ENCODE measurements at places on chromosomes 12 and 14.

DNA sequence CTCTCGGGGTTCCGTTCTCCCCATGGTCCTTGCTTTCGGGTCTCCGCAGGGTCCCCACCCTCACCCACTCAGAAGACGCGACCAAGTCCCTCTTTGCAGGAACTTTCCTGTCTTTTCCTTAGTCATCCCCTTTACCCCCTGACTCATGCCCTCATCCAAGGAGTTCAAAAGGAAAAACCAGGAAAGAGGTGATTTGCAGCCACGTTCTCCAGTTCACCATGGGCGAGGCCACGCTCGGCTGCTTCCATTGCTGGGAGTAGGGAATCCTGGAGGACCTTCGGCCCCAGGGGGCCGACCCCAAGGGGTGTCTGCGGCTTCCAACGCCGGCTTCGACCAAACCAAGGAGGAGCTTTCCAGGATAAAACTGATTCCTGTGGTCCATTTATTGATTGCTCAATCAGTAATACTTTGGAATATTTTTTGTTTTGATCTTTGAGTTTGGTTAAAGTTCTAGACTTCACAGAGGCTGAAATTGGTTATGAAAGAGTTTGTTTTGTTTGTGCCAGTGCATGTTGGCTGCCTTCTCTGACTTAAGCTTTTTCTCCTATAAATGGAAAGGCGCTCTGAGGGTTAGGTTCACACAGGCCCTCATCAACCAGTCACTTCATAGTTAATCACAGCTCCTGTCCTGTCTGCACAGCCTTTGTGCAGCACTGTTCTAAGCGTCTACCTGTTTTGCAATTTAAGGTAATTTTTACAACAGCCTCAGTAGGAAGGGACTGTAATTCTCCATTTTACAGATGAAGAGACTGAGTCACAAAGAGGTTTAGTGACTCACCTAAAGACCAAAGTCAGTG, 827 bp downstream of the ALDH2 start:
- DNase-seq = no peak

GRCh38 chr14:74577247-74577947, 34.6 kb downstream of the LTBP2 start:
- DNase-seq = no peak

DNA sequence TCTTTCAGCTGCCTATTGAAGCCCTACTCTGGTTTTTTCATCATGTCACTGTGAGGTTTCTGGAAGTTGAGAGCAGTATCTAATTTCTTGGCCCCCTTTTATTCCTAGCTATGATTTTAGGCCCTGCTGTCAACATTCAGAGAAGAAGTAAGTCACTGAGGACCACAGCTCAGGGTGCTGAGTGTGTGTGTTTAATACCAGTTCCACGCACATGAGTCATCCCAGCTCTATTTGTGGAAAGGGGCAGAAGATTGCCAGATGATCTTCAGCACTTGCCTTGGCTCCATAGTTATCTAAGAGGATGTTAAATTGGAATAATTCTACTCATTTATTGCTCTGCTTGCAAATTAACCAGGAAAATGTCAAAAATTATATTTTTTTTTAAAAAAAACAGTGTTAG, 65.5 kb upstream of the SLC38A4 start:
- no peak for DNase-seq

- no peak for DNase-seq
Observed at GRCh38 chr12:125399489-125399888, 334.3 kb downstream of the AACS start.

DNA sequence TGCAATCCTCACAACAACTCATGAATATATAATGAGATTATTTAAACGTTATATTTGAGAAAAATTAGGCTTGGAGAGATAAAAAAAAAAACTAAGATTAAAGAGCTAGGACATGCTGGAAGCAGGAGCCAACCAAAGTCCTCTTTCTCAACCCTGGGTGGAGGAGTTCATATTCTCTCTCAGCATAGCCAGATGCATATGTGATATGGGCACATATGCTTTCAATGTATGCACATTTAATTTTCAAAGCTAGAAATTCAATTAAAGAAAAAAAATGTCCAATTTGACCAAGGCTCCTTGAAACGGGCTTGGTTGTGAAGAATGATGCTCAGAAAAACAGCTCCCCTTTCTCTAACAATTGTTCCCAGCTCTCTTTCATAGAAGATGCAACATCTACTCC, 61.9 kb upstream of the GRIP1 start:
- DNase-seq = no peak

GRCh38 chr12:123760267-123760938, 1.7 kb upstream of the DNAH10 start:
- no peak for DNase-seq

GRCh38 chr12:72777806-72778205, 505.6 kb downstream of the TRHDE start:
- no peak for DNase-seq

DNA sequence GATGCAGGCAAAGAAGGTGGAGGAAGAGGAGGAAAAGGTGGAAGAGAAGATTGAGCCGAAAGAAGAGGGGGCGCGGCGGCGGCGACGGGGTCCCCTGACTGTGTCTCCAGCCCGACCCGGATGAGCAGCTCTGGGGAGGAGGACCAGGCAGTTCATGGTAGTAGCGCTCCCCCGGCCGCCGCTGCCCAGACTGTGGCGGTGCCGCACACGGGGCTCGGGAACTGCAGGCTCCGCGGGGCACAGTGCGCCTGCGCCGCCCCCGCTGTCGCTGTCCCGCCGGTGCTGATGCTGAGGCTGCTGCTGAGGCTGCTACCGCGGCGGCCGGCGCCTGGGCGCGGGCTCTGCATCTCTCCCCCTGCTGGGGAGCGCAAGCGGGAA, at the start of gene KCNH5:
Gene KCNH5 (minus strand): TSS at position 225 of the 378 bp plus-strand sequence. CDS start 272 bp downstream, outside the sequence.
- no peak for DNase-seq

DNA sequence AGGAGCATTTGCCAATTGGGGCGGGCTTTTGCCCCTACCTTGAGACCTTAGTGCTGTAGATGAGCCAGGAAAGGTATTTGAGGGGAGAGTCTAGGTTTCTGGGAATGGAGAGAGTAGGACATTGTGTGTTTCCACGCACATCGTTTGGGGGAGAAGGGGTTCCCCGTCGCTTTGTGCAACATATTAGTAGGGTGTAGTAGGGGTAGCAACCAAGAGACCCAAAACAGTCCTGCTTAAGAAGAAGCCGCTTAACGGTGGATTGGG, 694 bp upstream of the PTGES3 start:
- no peak for DNase-seq

DNA sequence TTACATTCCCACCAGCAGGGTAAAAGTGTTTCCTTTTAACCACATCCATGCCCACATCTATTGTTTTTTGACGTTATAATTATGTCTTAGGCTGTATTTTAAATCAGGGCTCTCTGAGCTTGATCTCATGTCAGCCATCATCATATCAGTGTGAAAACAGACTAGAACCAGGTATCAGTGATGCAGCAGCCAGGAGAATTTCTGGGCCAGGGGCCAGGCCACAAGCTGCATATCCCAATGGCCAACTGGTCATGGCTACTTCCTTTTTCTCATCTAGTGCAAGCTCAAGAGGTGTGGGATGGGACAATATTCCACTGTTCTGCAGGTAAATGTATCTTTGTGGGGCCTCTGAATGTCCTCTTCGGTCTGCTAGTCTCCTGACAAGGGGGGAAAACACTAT, 125.1 kb downstream of the CRADD start:
- DNase-seq = no peak

DNA sequence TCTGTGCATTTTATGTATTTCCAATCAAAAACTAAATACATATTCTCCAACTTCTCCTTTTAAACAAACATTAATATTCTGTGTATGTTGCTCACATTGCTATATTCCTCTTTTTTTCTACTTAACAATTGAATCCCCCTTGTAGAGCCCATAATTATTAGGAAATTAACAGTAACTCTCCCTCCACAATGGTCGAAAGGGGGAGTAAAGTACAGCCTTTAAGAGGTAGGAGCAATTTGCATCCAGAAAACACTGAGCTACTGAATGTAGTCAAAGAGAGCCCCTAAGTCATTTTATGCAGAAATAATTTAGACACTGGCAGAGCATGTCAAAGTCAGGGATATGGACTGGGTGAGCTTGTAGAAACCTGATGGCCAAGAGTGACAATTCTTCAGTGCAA, 57.2 kb upstream of the SCN8A start:
- no peak for DNase-seq

DNA sequence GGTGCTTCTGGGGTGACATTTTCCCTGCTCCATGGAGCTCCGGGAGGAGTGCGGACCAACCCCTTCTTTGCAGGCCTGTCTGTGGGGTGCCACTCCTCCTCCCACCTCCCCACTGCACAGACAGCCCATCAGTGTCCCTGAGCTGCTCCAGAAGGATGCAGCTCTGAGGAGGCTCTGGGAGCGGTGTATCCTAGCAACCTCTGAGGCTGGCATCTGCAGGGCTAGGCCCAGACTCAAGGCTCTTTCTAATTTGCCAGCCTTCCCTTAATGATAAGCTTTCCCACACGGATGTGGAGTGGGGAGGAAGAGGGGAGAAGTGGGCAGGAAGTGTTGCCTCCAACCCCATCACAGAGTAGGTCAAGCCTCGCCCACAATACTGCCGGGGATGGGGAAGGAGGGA, 59.7 kb downstream of the CALM1 start:
- no peak for DNase-seq

DNA sequence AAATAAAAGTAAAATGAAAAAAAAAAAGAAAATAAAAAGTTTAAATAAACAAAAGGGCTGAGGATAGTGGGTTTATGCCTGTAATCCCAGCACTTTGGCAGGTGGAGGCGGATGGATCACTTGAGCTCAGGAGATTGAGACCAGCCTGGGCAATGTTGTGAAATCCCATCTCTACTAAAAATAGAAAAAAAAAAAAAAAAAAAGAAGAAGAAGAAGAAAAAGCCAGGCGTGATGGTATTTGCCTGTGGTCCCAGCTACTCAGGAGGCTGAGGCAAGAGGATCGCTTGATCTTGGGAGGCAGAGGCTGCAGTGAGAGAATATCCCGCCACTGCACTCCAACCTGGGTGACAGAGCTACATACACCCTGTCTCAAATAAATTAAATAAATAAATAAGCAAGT, 3.9 kb downstream of the TAOK3 start:
- DNase-seq = no peak

GRCh38 chr12:19165451-19165850, 35.9 kb downstream of the PLEKHA5 start:
- DNase-seq = no peak

DNA sequence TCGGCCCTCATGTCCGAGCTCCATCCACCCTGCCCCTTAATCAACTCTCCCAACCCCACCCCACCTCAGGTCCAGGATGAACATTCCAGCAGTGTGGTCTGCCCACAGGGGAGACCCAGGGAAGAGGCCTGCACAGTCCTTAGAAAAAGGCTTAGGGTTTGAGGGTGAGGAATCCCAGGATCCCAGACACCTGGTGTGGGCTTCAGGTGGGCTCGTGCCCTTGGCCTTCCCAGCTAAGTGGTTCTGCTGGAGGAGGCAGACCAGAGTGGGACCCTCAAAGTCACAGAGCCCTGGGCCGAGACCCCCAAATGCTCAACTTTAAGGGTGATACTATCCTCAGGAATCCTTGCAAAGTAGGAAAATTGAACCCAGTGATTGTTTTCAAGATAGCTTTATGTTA, 25.4 kb upstream of the PPP2R5C start:
- no peak for DNase-seq

DNA sequence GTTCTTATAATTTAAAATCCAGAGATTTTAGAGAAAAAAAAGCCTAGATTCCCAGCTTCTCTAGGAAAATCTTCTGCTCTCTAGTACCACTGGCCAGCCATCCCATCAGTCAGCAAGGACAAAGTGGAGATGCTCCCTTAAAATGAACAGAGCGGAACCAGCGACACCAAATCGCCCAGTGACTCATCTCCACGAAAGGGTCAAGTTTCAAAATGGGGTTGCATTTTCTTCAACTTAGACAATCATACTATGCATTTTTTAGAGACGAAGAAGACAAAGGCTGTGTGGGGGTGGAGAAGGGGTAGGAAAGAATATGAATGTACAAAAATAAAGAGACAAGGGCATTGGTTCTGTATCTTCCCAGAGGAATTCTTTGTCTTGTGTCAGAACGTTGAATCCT, 212.0 kb downstream of the SLC15A4 start:
- DNase-seq = no peak

DNA sequence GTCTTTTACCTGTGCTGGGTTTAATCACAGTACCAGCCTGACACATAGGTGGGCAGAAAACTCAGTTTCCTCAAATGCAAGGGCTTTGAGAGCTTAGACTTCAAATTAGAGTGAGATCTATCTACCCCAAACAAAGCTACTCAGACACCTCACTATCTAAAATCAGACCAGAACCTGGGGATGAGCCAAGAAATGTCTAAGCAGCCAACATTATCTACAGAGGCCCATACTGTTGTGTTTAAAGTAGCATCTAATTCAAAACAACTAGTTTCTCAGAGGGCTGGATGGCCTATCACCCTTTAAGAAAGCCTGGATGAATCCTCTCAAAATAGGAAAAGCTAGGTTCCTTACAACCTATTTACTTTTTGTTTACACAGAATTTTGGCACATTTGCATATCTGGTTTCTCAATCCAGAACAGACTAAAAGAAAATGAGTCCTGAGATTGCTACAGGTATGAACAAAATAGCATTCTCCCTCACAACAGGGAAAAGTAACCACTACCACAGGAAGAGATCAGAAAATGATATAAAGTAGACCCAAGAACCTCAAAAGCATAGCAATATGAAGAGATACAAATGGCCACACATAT, 142.4 kb downstream of the ZFP36L1 start:
- no peak for DNase-seq

Measured in CD4-positive, alpha-beta T cell treated with Interleukin-10 for 1 hour (primary cell).